ENCODE measurements at places on chromosomes 11 and 22.

- DNase-seq = no peak
Measured at GRCh38 chr11:69287968-69288882, 5.7 kb upstream of the MYEOV start.

- no peak for DNase-seq
Measured at GRCh38 chr11:45053736-45054446, 92.5 kb upstream of the PRDM11 start.

DNA sequence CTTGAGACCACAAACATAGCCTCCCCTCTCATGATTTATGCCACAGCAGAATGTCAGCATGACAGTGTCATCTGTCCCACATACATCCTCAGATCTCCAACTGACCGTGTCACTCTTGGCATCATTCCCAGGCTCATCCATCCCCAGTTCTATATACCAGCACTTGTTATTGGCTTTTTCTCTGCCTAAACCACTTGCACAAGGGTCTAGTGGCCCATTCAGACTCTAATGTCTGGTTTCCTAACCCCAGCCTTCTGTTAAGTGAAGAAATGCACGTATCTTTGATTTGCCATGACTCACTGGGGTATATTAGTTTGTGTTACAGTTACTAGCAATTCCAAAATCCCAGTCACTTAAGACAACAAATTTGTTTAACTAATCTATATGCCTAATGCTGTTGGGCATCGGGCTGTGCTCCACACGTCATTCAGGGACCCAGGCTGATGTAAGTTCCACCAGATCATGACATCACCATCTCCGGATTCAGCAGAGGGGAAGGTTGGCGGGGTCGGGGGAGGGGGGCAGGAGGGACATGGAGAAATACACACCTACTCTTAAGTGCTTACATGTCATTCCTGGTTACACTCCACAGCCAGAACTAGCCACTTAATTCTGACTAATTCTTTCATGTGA, 517.4 kb downstream of the BUD13 start:
- no peak for DNase-seq

GRCh38 chr11:105774899-105775298, 165.0 kb downstream of the GRIA4 start:
- DNase-seq = no peak

- DNase-seq = no peak
Measured at GRCh38 chr11:78100676-78101472, 21.2 kb upstream of the NDUFC2 start.

DNA sequence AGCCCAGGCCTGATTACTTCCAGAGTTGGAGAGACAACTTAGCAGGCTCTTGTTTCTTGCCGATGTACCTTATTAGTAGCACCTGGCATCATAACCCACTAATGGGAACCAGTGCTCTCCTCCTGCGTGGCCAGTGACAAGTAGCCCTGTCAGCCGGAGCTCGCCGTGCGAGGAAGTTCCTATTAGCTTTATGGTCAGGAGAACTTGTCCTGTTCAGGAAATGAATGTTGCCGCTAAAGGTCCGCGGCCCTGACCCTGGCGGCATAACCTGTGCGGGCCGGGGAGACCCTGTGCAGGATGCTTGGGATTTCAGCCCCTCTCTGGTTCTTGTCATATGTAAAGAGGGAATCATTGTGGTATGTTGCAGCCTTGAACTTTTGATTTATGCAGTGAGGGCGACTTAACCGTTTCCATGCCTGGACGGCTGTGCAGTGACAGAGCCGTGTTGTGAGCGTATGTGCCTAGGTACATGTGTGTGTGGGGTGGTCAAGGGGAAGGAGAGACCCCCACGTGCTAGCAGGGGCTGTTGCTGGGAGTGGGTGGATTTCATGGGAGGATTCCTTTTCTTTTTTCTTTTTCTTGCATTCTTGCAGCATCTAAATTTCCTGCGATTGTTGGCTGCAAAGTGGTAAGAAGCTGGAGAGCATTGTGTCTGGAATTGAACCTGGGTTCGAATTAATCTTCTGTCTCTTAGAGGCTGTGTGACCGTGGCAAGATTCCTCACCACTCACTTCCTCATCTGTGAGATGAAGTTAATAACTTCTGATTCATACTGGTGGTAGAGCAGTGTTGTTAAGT, 15.2 kb downstream of the ZBTB16 start:
- DNase-seq = peak; percentile 26

DNA sequence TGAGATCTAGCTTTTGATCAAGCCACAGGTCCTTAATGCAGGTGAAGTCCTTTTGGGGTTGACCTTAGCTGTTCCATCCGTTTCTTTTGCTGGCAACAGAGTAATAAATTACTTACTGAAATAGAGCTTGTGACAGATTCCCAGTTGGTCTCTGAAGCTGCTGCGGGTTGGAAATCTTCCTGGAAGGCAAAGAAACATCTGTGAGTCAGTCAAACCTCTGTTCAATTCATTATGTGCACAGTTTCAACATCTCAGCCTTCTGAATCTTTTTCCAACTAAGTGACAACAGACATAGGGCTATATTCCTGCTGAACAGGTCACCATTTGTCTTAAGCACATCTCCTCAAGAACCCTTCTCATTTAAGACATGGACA, 88.9 kb upstream of the DDI1 start:
- no peak for DNase-seq

GRCh38 chr11:120529214-120529613, 17.7 kb downstream of the GRIK4 start:
- no peak for DNase-seq

DNA sequence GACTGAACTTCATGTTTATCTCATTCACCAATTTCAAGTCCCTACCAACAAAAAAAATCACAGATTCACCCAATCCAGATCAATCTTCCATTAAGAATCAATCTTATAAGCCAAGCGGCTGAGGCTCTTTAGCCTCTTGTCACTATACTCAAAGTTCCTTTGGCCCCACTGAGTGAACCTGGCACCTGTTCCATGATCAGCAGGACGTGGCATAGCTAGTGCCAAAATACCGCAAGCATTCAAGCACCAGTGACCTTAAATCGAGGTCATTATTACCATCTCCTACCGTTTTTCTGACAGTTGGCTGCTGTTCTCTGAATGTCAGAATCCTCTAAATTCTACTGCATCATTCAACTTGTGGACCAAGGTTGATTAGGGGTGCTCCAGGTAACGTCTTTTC, 141.2 kb downstream of the CADM1 start:
- DNase-seq = no peak

- no peak for DNase-seq
Measured at GRCh38 chr11:122977470-122978298, 4.0 kb downstream of the BSX start.

DNA sequence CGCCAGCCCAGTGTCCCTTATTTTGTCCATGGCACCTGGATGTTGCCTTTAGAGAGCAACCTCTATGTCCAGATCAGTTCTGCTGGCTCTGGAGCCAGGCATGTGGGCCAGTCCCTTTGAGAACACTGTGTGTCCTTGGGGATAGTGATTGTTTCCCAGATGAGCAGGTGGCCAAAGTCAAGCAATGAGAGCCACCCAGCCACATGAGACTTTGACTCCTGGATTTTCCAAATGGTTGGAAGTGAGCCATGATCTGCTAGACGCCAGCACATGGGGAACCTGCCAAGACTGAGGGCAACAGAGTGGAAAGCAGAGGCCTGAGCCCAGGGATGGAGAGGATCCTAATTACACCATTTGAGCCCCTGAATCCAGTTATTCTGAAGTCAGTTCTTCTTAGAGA, 479.8 kb downstream of the OPCML start:
- no peak for DNase-seq

GRCh38 chr22:35638410-35638809, 9.8 kb upstream of the APOL6 start:
- DNase-seq = no peak

GRCh38 chr11:47329987-47330931, 22.2 kb downstream of the MYBPC3 start:
- no peak for DNase-seq

DNA sequence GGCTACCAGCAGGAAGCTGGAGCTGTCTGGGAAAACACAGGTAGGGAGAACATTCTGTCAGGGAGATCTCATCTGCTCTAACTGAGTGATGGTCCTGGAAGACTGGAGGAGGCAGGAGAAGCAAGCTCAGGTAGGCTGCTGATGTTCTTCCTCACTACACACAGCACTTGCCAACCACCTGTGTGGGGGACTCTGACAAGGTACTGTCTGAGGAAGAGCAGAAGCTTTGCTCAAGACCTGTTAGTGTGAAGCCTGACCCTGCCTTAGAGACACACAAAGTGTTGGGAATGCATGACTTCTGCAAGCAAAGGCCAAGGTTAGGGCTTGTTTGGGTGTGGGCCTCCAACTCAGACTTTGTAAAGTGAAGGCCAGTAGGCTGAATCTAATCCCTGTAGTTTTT, 46.5 kb downstream of the CHST1 start:
- DNase-seq = no peak

DNA sequence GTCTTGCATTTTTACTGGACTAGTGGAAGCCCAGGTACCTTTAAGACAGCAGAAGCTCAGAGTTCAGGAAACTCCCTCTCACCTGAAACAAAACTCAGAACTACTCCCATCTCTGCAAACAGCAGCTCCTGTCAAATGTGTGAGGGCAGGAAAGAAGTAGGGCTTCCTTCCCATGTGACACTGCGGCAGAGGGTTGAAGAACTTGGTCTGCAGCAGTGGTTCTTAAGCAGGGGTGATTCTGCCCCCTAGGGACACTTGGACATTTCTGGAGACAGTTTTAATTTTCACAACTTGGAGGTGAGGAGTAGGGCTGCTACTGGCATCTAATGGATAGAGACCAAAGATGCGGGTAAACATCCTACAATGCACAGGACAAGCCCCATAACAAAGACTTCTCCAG, 63.4 kb downstream of the RCN1 start:
- DNase-seq = no peak

DNA sequence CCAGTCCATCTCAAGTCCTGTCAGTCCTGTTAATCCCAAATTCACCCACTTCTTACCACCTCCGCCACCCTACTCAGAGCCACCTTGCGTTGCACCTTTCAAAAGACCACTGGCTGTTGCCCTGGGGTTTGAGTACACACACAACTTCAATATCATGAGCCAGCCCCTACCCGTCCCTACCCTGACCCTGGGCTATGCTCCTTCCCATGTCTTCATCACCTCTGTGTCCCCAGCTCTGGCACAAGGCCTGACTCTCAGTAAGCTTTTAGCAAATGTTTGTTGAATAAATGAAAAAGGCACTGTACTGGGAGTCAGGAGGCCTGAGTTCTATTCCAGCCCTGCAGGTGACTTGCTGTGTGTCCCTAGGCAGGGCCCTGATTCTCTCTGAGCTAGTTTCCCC, 26.5 kb downstream of the OTOG start:
- no peak for DNase-seq

DNA sequence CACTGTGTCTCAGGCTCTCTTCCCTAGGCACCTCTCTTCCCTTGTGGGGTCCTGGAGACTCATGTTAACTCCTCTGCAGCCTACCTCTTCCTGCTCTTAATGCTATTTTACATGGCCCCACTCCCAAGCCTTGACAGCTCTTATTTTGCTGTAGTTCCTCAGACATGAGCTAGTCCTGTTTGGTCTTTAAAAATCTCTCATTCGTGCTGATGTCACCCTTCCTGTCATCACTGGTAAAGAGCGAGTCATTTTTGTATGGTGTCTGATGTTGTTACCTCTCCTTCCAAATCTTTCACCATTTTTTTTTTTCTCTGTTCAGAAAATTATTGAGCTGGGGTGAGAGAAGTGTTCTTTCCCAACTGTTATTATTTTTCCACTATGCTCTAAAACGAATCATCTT, 84.8 kb upstream of the ZBED5 start:
- no peak for DNase-seq

- DNase-seq = no peak
Measured at GRCh38 chr11:45513821-45514340, 151.5 kb downstream of the CHST1 start.

DNA sequence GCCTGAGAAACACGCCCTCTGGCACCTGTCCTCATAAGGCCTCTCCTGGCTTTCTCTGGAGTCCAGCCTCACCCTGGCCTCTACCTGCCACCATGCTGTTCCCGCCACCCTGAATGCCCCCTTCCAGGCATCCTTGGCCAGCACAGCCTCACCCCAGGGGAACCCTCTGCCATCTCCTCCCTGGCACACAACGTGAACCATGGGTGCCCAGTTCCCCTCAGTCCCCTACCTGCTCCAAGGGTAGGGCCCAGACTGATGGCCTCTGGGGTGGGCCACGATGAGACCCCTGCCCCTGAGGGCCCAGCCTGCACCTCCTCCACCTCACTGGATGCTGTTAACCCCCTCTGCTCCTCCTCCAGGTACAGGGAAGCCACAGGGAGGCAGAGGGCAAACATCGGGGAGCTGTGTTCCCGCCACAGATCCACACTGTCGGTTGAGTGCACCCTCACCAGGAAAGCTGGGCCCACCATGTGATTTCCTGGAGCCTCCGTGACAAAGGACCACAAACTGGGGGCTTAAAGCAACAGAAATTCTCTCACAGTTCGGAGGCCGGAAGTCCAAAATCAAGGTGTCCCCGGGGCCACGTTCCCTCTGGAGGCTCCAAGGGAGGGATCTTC, 169.6 kb downstream of the BRD1 start:
- DNase-seq = no peak

- DNase-seq = peak; percentile 9
Measured at GRCh38 chr22:29268511-29269229, 602 bp downstream of the EWSR1 start.

- peak; percentile 77 for DNase-seq
Measured at GRCh38 chr22:35375031-35375430, 5.9 kb upstream of the HMOX1 start.

- no peak for DNase-seq
Measured at GRCh38 chr22:48070760-48071159, 1308.3 kb downstream of the TBC1D22A start.

DNA sequence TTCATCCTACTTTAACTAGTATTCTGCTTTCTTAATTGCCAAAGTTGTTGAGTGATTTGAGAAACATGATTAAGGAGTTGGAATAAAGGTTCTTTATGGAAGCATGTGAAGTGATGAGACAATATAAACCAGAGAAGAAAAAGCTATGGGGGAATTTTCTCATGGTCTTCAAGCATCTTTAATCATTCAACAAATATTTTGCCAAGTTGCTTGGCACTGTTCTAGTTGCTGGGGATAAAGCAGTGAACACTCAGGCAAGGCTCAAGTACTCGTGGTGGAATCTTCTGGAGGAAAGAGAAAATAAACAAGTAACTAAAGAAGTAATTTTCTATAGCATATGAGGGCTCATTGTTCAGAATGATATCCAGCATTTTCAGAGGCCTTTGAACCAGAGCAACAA, 9.2 kb upstream of the PIWIL4 start:
- no peak for DNase-seq

Data from AML-193 (cell line).